ENCODE measurements at places on chromosomes 1 and 21. TPM values are rescaled to one million over a fixed set of nuclear protein-coding genes. Genes with fewer than 3 reads are reported as not detected.

Gene TIE1
- not detected for total RNA-seq

Gene VSIG8
- not detected for total RNA-seq

Gene PDE4DIP
- 28.1 TPM for total RNA-seq

DNA sequence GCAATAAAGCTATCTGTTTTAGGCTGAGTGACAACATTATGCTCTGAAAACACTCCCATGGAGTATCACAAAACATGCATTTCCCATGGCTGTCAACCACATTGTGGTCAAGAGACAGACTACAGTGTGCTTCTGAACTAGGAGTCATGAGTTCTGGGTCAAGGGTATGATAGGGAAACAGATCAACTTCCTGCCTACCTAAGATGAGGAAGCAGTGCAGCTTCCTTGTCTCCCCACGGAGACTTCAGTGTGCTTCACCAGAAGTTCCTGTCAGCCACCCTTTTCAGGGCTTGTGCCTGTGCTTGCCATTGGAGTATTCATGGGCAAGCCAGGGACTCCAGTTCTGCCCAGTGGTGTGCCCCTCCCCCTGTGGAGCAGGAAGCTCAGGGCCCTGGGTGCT lies 19.9 kb downstream of the LCE3E start:
- no peak for DNase-seq
- no peak overlapping the region for H3K4me3 ChIP-seq

DNA sequence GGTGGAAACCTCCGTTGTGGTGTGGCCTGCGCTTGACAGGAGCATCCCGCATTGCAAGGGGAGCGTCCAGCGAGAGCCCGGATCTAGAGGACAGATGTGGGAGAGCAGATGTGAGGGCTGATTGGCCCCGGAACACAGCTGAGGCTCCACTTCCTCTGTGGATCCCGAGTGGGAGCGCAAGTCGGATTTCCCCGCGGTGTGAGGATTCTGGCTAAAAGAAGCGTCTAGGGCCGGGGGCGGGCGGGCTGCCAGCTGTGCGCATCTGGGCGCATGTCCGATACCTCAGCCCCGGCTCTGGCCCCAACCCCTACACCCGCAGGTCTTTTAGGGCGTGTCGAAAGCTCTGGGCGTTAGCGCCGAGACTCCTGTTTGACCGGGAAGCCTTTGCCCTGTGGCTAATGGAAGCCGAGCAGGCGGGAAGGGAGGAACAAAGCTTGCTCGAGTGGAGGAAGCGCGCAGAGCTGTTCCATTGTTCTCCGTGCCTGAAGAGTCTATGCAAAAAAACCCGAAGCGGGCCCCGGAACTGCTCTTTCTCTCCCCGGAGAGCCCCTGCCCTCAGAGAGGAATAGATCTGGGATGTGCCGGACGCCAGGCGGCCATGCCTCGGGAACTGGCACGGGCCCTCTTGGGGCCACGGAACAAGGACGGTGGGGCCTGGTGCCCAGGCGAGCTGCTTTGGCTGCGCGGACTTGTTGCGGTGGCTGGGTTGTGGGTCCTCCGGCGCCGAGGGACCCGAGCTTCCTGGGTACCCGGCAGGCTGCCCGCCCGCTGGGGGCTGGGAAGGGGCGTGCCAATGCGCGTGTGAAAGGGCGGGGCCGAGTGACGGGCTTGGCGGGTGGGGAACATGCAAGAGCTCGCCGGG lies 111.1 kb downstream of the NAV1 start:
- H3K4me1 ChIP-seq, result no peaks in the 10 kb centered on the region
- no peak overlapping the region for H3K27ac ChIP-seq

Data from PC-9 (cell line).